ENCODE measurements at places on chromosomes 7 and 10.

- no peak for DNase-seq
Observed at GRCh38 chr7:12923971-12924370, 236.5 kb downstream of the ARL4A start.

DNA sequence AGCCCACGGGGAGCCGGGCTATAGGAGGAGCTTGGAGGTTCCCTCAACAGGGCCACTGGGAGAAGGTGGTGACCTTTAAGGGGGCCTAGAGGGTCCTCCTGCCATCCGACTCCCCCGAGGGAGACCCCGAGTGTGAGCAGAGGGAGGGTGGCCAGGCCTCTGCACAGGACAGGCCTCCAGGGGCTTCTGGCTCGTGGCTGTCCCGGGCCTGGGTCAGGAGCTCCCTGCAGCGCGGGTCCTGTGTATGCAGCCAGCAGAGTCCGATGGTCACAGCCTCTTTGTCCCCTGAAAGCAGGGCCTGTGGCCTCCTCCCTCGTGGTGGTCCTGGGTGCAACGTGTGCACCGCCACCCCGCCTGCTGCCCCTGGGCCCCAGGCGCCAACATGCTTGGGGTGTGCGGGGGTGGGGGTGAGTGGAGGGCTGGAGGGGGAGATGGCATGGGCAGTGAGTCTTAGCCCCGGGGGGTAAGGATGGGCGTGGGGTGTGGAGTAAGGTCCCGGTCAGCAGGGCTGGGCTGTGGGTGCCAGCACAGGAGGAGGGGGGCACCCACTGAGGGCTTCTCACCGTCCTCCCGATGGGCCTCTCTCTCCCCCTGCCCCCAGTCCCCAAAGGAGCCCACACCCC, 27.1 kb downstream of the UNCX start:
- no peak for DNase-seq

DNA sequence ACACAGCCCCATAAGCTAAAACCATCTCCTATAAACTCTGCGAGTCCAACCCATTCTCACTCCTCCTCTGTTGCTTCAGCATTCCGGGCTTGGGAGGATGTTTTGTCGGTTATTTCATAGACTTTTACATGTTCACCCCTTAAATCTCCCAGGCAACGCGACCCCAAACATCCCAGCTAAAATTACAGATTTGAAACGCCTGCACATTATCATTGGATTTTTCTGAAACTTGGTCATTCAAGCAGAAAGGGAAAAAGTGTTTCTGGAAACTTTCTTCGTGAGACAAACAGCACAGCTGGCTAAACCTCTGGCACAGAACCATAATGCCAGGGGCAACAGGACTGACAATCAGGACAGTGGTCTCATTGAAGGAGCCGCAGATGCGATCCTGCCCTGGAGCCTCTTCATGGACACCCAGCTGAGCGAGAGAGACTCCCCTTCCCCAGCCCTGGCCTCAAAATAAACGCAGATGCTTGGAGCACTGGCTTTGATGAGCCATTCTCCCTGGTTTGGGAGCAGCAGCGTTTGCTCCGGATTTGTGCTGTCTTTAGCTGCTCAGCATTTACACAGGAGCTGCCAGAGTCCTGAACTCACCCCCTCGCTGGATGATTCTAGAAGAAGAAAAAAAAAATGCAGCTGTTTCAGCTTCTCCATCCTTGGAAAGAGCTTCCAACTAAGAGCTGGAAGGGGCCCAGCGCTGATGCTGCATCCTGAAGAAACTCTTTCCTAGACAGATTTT, 30.1 kb downstream of the AFAP1L2 start:
- no peak for DNase-seq

DNA sequence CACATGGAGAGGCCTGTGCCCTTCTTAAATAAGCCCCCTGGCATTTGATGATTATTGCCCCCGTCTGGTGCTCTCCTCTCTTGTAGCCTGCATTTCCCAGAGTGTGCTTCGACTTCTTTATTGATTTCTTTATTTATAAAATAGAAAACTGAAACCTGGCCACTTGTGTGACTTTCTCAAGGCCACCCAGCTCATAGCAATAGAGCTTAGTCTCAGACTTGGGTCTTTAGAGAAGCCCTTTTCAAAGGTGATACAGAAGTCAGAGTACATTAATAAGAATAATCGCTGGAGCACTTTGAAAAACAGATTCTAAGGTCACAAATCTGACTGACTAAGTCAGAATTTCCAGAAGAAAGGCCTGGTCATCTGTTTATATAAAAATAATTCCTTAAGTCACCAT, 86.6 kb downstream of the NOC3L start:
- no peak for DNase-seq

- no peak for DNase-seq
Observed at GRCh38 chr7:157499121-157499834, 162.5 kb downstream of the DNAJB6 start.

GRCh38 chr7:47782792-47783191, 165.5 kb downstream of the PKD1L1 start:
- no peak for DNase-seq

GRCh38 chr7:123209786-123210185, 10.0 kb upstream of the SLC13A1 start:
- no peak for DNase-seq

DNA sequence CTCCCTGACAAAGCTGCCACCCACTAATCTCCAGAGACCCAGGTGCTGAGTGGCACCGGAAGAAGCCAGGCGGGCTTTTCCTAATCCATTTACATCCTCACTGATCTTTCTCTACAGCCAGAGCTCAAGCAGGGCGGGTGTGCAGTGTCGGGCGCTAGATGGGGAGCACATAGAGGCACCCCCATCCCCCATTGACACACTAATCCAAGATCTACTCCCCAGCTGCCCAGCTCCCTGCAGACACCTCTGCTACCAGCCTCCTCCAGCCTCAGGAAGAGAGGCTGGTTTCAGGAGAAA, 22.2 kb downstream of the FRMPD2 start:
- DNase-seq = no peak

- no peak for DNase-seq
Observed at GRCh38 chr10:100645613-100646392, 99.6 kb upstream of the PAX2 start.

Data from stimulated activated CD4-positive, alpha-beta T cell treated with anti-CD3 and anti-CD28 coated beads, Interleukin-4, amount 100 ng/mL, for 4 hours (primary cell).